T47D (cell line): ENCODE measurements at places on chromosomes 5 and 9.

- DNase-seq: no peak
These were observed 70.5 kb downstream of the LMNB1 start for GRCh38 chr5:126847456-126847820.

GRCh38 chr5:161851691-161852299, 3.9 kb downstream of the GABRA1 start:
- DNase-seq: peak; percentile 34

DNA sequence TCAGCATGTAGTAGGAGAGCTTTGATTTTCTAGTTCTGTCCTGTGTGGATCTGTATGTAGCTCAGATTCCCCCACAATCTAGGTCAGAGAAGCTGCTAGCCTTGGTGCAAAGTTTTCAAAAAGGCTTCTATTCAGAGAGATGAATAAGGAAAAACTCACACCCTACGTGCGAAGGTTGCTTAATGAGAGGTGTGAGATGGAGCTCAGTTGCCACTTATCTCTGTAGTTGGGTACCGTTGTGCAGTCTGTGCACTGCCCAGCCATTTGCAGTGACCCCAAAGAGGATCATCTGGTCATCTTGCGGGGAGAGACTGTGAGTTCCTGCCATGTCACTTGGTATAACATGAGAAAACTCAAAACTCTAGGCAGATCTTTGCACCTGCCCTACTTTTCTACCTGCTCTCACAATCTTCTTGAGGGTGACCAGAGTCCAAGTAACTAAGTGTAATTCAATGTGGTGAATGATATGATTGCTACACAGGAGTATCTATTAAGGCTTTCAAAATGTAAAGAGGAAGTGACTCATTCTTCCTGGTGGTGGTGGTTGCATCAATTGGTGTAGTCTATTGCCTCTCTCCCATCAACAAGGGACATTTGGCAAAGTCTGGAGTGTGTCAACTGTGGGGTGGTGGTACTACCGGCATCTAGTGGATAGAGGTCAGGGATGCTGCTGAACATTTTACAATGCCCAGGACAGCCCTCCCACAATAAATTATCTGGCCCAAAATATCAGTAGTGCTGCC, 65.2 kb downstream of the TMC1 start:
- DNase-seq: no peak

GRCh38 chr9:71058660-71059059, 62.8 kb downstream of the TRPM3 start:
- no peak for DNase-seq

DNA sequence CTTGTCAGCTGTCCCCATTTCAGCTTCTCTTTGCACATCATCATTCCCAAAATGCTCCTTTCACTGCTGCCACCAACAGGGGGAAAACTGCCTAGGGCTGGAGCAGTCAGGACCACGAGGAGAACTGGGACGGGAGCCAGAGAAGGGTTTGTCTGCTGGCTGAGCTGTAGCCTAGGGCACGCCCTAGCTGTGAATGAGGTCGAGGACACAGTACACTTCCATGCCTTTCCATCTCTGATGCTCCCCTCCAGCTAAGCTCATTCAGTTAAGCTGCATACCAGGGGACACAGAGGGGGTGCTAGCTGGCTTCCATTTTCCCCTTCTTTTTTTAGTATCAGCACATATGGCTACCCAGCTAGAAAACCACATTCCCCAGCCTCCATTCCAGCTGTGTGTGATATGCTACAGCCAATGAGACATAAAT, 64.7 kb downstream of the STK10 start:
- no peak for DNase-seq

DNA sequence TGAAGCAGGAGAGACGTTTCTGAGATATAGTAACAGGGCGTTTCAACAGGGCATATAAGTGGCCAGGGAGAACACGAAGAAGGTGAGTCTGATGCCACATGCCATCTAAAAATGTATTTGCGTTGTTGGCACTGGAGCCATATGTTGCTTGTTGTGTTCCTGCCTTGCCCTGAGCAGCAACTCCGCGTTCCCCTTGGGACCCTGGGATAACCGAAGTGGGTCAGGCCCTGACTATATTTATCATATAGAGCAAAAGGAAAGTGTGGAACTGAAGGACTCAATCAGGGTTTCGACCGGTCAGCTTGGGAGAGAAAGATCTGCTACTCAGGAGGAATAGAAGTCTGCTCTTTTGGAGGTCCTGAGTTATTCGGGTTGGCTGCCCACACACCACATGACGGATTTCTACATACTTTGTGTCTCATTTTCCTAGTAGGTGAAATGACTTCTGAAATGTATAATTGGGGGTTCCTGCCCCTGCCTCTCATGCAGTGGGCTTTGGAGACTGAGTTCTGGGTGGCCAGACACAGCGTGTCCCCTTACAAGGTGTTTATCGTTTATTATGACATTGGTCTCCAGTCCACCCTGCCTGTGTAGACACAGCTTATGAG, 3.0 kb downstream of the STC2 start:
- no peak for DNase-seq

DNA sequence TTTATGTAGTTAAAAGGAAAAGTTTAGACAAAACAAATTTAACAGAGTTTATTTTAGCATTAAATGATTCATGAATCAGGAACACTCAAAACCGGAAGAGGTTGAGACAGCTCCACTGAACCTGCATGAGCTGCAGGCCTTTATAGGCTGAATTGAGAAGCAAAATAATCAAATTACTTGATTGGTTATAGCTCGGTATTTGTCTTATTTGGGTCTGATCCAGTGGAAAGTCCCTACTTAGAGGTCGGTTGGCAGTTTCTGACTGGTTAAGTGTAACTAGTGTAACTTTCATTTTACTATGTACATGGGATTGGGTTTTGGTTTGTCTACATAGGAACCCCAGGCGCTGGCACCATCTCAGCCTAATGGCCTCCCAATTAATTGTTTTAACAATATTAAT, 74.1 kb upstream of the PIK3R1 start:
- no peak for DNase-seq

DNA sequence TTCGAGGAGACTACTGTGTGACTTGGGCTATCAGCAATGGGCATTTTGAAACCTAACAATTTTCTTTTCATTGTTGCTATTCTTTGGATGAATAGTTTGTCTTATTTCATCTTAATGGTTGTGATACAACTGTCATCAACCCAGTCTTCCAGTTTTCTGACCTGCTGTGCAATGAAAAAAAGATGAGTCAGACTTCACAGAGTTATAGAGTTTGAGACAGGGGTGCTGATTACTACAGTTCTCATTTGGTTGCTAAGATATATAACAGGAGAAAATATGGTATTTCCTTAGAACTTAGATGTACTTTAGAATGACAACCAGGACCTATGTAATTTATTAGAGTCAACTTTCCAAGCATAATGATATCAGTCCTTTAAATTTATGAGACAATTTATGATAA, 564.4 kb upstream of the NUDT12 start:
- no peak for DNase-seq

DNA sequence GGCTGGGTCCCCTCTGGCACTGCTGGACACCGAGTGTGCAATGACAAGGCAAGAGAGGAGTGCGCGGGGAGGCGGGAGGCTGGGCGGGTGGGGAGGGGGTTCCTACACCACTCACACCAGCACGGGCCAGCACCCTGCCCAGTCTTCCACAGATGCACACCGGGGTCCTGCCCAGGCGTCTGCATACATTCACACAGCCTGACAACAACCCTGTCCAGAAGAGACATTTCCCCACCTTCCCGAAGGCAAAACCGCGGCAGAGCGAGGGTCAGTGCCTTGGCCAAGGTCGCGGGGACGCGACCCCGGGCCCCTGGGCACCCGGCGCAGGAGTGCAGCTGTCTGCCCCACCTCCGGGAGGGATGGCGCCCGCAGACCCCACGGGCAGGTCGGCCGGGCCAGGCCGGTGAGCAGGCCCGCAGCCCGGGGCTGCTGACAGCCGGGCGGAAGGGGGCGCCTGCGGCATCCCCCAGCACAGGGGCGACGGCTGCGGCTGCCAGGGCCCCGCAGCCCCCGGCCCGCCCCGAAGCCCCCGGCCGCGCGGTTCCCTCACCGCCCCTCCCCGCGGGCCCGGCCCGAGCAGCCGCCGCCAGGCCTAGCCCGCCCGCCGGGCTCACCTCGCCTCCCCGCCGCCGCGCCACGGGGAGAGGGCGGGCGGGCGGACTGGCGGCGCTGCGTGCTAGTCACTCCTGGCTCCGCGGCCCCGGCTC, 496 bp downstream of the MAPK9 start:
- peak; percentile 23 for DNase-seq

- DNase-seq: no peak
These were observed 27.7 kb downstream of the G3BP1 start for GRCh38 chr5:151799407-151799806.

DNA sequence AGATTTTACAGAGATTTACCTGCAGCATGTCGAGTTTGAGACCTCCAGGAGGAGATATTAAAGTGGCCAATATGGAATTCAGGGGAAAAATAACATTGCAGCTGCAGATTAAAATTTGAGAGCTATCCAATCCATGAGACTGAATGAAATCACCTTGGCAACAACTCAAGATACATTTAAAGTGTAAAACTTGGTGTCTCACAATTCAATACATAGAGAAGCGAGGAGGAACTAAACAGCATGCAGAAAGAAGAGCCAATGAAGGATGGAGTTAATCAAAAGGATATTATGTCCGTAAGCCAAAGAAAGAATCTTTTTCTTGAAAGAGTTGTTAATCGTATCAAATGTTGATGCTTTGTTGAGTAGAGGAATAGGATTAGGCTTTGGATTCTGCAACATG, 455.1 kb downstream of the CDH18 start:
- no peak for DNase-seq

DNA sequence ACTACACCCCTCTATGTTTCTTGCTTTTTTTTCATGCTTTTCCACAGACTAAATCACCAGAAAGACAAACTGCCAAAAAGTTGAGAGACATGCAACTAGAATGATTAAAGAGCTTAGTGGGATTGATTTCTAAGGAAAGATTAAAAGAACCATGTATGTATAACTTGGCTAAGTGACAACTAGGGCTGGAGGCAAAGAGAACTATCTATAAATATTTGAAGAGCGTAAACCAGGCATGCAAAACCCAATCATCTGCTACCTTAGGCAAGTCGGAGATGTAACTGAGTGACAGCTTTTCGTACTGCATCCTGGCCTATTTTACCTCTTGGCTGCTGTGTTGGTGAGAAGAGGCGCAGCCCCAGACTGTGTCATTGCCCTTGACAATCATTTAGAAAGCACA, 121.0 kb upstream of the TLX3 start:
- peak; percentile 67 for DNase-seq

GRCh38 chr5:164336276-164336675, 830.9 kb downstream of the MAT2B start:
- no peak for DNase-seq

DNA sequence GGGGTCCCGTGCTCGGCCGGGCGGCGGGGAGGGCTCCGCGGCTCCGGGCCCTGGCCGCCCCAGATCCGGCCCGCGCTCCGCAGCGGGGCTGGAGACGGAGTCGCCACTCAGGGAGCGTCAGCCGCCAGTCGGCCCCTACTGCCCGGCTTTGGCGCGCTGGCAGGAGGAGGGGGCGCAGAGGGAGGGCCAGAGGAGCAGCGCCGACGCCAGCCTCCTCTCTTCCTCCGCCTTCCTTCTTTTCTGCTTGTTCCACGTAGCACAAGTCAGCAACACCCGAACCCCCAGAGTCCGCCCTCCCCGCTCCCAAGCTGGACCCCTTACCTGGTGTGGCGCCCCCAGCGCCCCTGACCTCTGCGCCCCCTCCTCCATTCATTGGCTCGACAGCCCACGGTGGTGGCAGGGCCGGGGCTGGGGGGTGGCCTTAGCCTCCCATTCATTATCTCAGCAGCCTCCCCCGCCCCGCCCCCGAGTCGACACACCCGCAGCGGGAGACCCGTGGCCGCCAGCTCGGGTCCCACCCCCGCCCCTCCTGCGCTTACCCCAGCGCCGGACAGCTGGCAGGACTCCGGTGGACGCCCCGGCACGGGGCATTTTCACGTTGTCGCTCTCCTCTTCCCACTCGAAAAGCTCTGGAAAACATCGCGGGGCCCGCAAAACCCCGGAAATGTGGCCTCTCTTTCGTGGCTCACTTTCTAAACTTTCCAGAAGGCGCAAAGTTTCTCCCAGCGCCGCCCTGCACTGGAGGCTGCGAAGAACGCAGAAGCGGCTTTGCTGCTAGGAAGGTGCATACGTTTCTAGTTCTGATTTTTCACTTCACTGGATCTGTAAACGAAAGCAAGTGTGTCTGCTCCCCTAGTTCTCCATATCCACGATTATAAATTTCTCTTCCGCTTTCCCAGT, at the start of gene LPAR1:
Gene LPAR1, minus strand, starts transcription at position 140 of the 900 bp plus-strand sequence. CDS start 66,353 bp downstream, outside the sequence.
- DNase-seq: peak; percentile 31

DNA sequence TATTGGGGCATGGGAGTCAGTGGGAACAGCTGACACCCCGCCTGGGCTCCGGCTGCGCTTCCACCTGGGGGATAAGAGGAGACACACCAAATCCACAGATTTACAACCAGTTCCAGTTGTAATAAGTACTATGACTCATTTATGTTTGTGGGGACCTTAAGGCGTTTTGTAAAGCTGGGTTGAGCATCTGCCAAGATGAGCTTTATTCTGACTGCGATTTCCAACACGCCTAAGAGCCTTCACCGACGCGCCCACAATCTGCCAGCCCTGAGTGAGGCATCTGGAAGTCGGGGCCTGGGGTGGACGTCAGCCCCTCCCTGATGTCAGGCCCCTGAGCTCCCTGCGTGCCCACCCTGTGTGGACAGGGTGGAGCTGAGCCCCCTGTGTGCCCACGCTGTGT, 14.3 kb upstream of the LHX3 start:
- DNase-seq: no peak

DNA sequence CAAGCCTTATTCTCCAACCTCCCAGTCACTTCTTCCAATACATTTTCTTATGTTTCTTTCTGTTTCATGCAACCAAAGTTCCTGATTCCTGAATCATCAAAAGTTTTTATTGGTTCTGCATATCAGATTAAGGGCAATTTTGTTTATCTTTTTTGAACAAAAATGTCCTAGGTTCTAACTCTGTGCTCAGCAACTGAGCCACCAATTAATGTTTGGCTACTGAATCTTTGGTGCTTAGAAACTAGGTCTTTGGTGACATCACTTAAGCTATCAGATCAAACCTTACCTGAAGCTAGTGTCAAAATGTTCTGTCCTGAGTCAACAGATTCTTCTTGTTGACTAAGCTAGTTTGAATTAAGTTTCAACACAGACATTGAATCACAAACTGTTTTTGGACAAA, 56.1 kb downstream of the FGF18 start:
- DNase-seq: no peak

- no peak for DNase-seq
These were observed 61.0 kb downstream of the APBA1 start for GRCh38 chr9:69611221-69611620.

GRCh38 chr5:90285581-90285980, 124.0 kb downstream of the CETN3 start:
- no peak for DNase-seq

GRCh38 chr9:14096258-14096922, 217.6 kb downstream of the NFIB start:
- DNase-seq: peak; percentile 57

- DNase-seq: no peak
These were observed 102.5 kb downstream of the CAMSAP1 start for GRCh38 chr9:135804581-135805421.

GRCh38 chr5:132378580-132378979, 9.1 kb downstream of the SLC22A5 start:
- DNase-seq: no peak

DNA sequence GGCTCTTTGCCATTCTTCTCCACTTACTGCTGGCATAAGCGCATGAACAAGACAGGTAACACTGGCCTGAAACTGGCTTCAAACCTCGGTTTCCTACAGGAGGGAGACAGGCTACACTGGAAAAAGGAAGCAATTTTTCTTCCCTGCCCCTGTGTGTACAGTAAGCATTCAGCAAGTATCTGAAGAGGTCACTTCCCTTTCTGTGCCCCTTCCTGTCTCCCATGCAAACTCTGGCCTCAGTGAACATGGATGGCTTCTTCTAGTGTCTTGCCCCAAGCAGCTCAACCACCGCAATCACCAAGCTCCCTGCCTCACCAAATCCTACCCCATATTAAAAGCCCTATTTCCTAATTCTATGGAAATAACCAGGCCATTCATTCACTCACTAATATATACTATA, 42.4 kb downstream of the SERINC5 start:
- DNase-seq: no peak
